ENCODE measurements at places on chromosomes 1 and 21. TPM values are rescaled to one million over a fixed set of nuclear protein-coding genes. Genes with fewer than 3 reads are reported as not detected.

GRCh38 chr1:82399093-82399492 lies 598.4 kb downstream of the ADGRL2 start:
- DNase-seq: no peak

GRCh38 chr1:170284512-170284911 lies 138.8 kb downstream of the NTMT2 start:
- DNase-seq: no peak

DNA sequence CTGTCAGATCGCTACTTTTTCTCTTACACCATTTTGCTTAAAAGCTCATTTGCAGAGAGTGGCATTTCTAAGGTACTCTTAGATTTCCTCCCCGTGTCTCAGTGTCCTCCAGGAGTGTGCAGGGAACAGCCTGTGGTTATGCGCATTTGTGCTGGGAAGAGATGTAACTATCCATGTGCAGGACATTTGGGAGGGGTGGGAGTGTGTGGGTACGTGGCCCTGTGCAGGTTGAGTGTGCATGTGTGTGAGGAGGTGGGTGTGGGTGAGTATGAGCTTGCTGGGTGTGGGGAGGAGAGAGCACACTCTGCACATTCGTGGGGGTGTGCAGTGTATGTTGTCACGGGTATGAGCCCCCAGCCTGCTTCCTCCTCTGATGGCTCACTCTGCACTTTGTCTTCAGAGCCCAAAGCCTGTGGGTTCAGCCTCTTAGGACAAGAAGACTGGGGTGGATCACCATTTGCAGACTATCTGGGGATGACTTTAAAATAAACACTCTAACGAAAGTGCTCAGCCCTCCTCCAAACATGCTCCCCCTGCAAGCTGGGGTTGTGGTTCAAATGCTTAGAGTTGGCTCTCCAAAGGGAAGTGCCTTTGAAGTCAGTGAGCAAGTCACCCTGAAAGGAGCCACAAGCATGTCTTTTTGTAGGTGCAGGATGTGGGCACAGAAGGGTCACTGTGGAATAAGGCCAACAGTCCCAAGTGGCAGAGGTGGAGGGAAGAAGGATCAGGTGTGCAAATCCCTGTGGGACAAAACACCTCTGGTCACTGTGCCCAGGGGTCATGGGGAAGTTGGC lies 295.4 kb downstream of the RRAGC start:
- no peak for DNase-seq

DNA sequence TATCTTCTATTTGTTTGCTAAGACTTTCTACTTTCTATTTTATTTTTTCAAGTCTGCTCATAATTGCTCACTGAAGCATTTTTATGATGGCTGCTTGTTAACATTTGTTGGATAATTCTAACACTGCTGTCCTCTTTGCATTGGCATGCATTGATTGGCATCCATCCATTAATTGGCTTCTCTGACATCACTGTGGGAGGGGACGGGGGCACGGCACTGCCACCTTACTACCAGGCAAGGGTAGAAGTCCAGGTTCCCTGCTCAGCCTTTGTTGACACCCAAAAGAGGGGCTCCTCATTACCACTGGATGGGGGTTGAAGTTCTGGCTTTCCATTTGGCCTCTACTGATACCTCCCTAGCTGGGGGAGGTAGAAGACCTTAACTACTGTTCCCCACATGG lies 11.5 kb upstream of the ABCG1 start:
- no peak for DNase-seq

DNA sequence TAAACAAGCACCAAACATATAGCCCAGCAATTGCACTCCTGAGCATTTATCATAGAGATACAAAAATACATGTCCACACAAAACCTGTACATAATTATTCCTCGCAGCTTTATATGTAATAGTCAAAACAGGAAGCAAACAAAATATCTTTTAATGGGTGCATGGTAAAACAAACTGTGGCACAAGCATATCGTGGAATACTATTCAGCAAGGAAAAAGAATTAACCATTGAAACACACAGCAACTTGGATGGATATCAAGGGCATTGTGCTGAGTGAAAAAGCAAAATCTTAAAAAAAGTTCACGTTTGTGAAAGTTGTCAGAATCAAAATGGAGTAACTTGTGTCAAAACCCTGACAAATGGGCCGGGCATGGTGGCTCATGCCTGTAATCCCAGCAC lies 12.4 kb downstream of the TNFRSF9 start:
- no peak for DNase-seq

Gene GSTM5
- 16.7 TPM for total RNA-seq

Gene MYOC
- total RNA-seq: 32.1 TPM

Gene GRIK1
- total RNA-seq: 0.14 TPM

Data from posterior vena cava (tissue), 2 donors.